ENCODE measurements at places on chromosomes 16 and 17. TPM values are rescaled to one million over a fixed set of nuclear protein-coding genes. Genes with fewer than 3 reads are reported as not detected.

Gene CLUH
- 129 TPM for total RNA-seq

Gene NAE1
- 45.7 TPM for total RNA-seq

Gene ZNF597
- total RNA-seq: 1.5 TPM

Gene WNT9B
- not detected for total RNA-seq

Gene TAT
- 0.67 TPM for total RNA-seq

Gene C1QTNF1
- 16.7 TPM for total RNA-seq

Gene CLEC19A
- total RNA-seq: not detected

Gene HBA2
- total RNA-seq: 14.0 TPM

Gene RHBDL1
- total RNA-seq: 5.3 TPM

Gene PCGF2
- total RNA-seq: 41.1 TPM

Gene LIMD2
- 3.7 TPM for total RNA-seq

Gene GP1BA
- not detected for total RNA-seq

Gene PRSS36
- total RNA-seq: 9.7 TPM

Gene KPNB1
- total RNA-seq: 228 TPM

Gene NACA2
- total RNA-seq: not detected

Gene SLC13A2
- 26.5 TPM for total RNA-seq

Gene ACAP1
- total RNA-seq: 9.0 TPM

Gene CCL22
- total RNA-seq: not detected

Gene HOXB7
- total RNA-seq: 30.2 TPM

Gene ZNF469
- 0.27 TPM for total RNA-seq

Gene TMEM235
- not detected for total RNA-seq

Gene SPIRE2
- total RNA-seq: 97.7 TPM

Gene ALDOC
- 26.0 TPM for total RNA-seq

Gene DHRS7C
- 0.36 TPM for total RNA-seq

Gene SLC12A3
- total RNA-seq: 0.11 TPM

Gene RNF112
- total RNA-seq: 4.0 TPM

Gene FKBP10
- 4.2 TPM for total RNA-seq

Gene C1QTNF8
- not detected for total RNA-seq

Gene FAM171A2
- total RNA-seq: 0.24 TPM

Gene SLC5A11
- 0.31 TPM for total RNA-seq

Gene ZNF668
- 6.9 TPM for total RNA-seq

Gene PABPN1L
- total RNA-seq: not detected

Gene LRRC75A
- total RNA-seq: 62.3 TPM

Gene SLFN14
- total RNA-seq: not detected

Gene ASPA
- 3.1 TPM for total RNA-seq

Gene EVI2B
- 8.7 TPM for total RNA-seq

Gene C16orf96
- 0.11 TPM for total RNA-seq

Gene ITPRIPL2
- total RNA-seq: 42.7 TPM

Gene CACNB1
- total RNA-seq: 16.1 TPM

Gene RSAD1
- total RNA-seq: 29.1 TPM

Gene EPN3
- total RNA-seq: 58.5 TPM

Gene HLF
- 3.9 TPM for total RNA-seq

Gene CACNG1
- total RNA-seq: not detected

Gene FN3K
- total RNA-seq: 48.3 TPM

Gene HSD17B2
- total RNA-seq: 181 TPM

Gene XAF1
- total RNA-seq: 13.0 TPM

Gene ZP2
- total RNA-seq: not detected

Gene MT1G
- 22.4 TPM for total RNA-seq

Gene CDH8
- total RNA-seq: not detected

Gene UBE2I
- 76.6 TPM for total RNA-seq

Gene PDE6G
- not detected for total RNA-seq

Gene SOX15
- total RNA-seq: 0.84 TPM

Gene MYOCD
- total RNA-seq: 18.2 TPM

Gene TK1
- total RNA-seq: 24.9 TPM

Gene NPIPB13
- 9.7 TPM for total RNA-seq
